Nucleus accumbens (tissue), 56 donors: ENCODE measurements at places on chromosomes 3 and 15.

GRCh38 chr3:45537970-45538640, 56.4 kb upstream of the LIMD1 start:
- DNase-seq: no peak

GRCh38 chr15:27843146-27843545, 256.0 kb downstream of the OCA2 start:
- DNase-seq: no peak

- no peak for DNase-seq
Observed at GRCh38 chr3:98482717-98483482, 14.6 kb upstream of the OR5K2 start.

DNA sequence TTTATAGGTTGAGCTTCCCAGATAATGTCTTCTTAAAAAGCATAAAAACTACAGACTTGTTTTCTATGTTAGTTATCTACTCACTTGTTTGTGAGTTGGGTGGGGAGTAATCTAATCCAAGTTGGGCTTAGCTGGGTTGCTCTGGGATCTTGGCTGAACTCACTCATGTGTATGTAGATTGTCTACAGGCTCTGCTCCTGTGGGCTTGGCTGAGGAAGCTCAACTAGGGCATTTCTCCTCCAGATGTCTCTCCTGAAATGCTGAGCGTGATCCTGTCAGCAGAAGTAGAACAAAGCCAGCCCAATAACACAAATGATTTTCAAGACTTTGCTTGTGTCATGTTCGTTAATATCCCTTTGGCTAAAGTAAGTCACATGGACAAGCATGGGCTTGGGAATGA, 17.3 kb downstream of the KCNH8 start:
- DNase-seq: no peak

GRCh38 chr3:193078996-193079753, 161.5 kb upstream of the MB21D2 start:
- DNase-seq: no peak
